ENCODE measurements at places on chromosomes 2 and 18.

- no peak for DNase-seq
These were observed 290.3 kb upstream of the MMADHC start for GRCh38 chr2:149877913-149878312.

DNA sequence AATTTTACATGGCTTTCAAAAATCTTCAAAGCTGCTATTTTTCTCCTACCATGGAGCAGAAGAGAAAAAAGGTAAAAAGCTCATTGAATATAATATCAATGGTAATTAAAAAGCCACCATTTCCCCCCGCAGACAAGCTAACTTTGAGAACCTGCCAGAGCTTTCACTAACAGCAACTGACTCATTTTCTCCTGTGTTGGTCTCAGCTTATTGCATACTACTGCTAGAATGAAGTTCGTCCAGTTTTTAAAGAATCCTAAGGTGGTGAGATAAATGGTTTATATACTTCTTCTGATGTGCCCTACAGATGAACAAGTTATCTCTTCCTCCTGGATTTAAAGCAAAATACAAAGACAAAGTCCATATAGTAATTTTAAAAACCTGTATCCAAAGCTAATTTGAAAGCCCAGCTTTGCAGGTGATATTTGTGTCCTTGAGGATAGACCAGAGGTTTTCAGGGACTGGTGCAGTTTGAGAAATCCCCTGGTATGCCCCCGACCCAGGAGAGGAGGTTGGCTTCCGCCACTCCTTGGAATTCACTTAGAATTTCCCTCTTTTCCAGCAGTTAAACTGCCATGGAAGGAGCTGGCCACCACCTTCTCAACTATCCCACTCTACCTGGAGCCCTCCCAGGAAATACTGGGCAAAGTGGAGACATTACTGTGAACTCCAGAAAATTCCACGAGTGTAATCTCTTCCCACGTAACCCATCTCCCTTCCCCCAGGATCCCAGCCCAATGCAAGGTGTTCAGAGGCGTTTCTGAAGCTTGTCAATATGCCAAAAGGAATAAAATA lies 17.5 kb downstream of the YPEL5 start:
- DNase-seq: no peak

DNA sequence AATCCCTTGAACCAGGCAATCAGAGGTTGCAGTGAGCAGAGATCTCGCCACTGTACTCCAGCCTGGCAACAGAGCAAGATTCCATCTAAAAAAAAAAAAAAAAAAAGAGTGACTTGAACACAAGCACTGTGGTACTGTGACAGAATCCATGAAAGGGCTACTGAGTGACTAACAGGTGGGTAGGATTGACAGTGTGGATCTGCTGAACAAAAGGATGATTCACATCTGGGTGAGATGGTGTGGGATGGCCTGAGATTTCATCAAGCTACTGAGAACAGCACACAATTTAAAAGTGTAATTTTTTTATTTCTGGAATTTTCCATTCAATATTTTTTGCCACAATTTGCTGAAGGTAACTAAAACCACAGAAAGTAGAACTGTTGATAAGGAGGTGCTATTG lies 13.3 kb upstream of the SP3 start:
- DNase-seq: no peak

GRCh38 chr2:174686430-174686829 lies 77.8 kb downstream of the CHRNA1 start:
- no peak for DNase-seq

GRCh38 chr2:165868211-165868610 lies 74.2 kb upstream of the GALNT3 start:
- DNase-seq: peak; percentile 5

DNA sequence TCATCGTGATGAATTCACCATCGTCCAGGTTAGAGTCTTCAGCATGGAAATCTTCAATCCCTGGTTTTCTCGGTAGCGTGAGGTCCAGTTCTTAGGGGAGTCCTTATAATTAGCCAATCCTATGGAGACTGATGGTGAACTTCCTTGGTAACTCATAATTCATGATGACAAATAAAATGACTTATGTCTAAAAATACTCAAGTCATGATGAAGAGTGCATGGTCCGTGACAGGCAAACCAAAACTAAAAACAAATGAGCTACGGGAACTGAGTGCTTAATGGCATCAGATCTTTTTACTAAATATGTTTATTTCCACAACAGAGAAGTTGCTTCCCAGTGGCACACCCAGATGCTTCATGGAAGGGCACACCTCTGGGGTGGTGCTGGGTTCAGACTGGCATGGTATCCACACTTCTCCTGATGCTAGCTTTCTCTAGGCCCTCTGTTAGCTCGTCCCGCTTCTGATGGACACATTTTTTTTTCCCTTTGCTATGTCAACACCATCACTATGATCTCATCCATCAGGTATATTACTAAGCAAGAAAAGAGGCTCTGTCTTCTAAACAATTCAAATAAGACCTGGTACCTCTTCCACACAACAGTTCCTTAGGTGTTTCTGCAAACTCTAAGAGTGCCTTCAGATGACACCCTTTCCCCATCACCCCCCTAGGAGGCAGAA lies 92.8 kb upstream of the NEDD4L start:
- DNase-seq: no peak

GRCh38 chr2:112884869-112885505 lies 26.0 kb upstream of the IL37 start:
- DNase-seq: peak; percentile 24

DNA sequence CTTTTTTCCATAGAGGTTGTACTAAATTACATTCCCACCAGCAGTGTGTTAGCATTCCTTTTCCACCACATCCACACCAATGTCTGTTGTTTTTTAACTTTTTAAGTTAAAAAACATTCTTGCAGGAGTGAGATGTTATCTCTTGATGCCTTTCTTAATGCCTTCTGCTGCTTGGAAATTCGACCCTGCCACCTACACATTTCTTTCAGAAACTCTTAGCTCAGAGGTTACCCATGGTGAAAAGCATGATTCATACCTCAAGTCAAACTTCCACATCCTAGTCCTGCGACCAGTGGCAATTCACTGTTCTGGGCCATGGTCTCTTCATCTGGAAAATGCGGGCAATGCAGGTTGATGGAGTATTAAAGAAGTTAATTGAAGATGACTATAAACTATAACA lies 12.7 kb upstream of the HNMT start:
- DNase-seq: no peak

GRCh38 chr2:233331536-233331935 lies 22.8 kb upstream of the DGKD start:
- DNase-seq: no peak

- no peak for DNase-seq
These were observed 24.2 kb upstream of the PTPN4 start for GRCh38 chr2:119735565-119735964.

DNA sequence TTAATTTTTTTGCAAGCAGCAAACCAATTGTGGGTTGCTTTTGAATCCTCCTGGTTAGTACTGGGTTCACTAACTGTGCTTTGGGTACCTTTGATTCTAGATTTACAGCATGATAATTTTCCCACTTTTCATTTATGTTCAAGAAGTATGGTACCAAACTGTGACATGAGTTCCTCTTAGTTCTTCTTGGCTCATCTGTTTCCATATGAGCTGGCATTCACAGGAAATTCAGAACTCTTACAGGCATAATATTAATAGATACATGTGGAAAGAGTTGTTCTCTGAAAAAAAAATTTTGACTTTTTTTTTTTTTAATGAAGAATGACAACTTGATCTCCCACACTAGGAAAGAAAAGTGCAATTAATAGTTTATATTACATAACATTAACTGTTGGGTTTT lies 59.4 kb downstream of the FMNL2 start:
- no peak for DNase-seq

- no peak for DNase-seq
These were observed 331.6 kb downstream of the CLIP4 start for GRCh38 chr2:29446847-29447246.

- DNase-seq: no peak
These were observed 12.9 kb downstream of the CCL20 start for GRCh38 chr2:227826563-227826962.

DNA sequence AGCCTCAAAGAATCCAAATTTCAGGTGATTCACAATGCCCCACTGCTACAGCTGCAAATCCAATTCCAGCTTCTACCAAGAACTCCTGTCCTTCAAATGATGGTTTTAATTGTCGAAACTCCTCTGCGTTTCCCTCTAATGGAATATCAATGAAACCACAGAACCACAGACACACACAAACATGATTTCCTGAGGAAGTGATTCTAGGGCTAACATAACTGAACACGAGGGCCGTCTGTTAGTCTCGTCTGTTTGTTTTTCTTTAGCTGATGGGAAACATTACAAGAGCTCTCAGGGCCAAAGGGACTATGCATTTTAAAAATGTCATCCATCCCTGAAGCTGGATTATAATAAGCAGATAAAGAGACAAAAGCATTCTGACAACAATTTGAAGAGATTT lies 59.4 kb downstream of the RNF152 start:
- DNase-seq: peak; percentile 86

DNA sequence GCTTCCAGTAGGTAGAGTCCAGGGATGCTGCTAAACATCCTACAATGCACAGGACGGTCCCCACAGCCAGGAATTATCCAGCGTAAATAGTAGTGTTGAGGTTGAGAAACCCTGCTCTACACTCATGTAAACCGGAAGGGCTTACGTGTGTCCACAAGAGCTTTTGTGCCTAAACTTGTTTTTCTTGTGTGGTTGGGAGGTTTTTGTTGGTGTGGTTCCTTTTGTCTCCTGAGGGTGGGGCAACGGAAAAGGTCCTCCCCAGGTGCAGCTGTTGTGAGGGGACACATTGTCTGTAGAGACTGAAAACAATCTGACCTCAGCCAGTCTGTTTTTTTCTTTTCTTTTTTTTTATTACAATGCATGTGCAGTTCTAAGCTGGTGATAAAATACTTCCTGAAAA lies 72.7 kb upstream of the MGAT5 start:
- peak; percentile 71 for DNase-seq

- DNase-seq: no peak
These were observed 14.5 kb downstream of the GORASP2 start for GRCh38 chr2:170943596-170943995.

- no peak for DNase-seq
These were observed 93.7 kb downstream of the TMEM17 start for GRCh38 chr2:62412347-62412742.

DNA sequence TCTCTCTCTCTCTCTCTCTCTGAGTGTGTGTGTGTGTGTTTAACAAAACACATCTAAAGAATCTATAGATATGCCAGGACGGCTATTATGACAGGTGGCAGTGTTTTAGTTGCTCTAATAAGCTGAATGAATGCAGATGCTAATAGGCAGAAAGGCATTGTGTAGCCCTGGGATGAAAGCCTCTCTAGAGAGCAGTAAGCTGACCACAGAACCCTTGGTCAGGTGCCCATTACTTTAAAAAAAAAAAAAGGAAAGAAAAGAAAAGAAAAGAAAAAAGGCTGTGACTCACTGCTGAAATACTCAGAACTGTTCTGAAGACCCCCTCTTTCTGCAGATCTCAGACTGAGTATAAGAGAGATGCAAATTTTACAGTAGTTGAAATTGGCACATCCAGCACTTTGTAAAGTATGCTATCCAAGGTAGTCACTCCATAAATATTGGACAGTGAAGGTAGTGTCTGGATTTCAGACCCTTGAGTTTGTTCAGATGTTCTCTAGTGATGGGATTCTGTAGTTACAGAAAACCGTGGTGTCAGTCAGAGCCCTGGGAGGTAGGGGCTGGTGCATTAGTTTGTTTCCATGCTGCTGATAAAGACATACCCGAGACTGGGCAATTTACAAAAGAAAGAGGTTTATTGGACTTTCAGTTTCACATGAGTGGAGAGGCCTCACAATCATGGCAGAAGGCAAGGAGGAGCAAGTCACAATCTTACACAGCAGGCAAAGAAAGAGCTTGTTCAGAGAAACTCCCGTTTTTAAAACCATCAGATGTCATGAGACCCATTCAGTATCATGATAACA lies 30.9 kb downstream of the OSBPL6 start:
- no peak for DNase-seq

DNA sequence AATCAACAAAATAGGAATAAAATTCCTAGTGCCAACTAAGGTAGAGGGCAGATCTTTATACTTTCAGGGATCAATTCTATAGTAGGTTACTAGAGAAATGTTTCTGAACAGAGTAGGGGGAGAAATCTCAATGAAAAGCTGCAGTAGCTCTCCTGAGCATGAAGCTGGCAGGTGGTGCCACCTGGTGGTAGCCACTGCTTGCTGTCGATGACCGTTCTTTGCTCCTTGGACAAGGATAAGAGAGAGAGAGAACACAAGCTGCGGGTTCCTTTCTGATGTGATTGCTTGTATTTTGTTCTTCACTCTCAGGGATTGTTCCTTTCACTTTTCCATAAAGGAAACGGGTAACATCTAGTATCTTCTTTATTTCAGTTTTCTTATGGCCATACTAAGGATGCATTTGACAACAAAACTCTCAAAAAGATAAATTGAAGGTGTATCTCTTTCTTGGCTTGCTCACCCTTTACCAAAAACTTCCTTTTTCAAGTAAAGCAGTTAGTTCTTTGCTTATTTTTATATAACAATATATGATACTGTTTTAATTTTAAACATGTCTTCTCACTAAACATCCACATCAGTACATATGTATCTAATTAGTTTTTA lies 18.6 kb upstream of the MRPL19 start:
- peak; percentile 70 for DNase-seq

DNA sequence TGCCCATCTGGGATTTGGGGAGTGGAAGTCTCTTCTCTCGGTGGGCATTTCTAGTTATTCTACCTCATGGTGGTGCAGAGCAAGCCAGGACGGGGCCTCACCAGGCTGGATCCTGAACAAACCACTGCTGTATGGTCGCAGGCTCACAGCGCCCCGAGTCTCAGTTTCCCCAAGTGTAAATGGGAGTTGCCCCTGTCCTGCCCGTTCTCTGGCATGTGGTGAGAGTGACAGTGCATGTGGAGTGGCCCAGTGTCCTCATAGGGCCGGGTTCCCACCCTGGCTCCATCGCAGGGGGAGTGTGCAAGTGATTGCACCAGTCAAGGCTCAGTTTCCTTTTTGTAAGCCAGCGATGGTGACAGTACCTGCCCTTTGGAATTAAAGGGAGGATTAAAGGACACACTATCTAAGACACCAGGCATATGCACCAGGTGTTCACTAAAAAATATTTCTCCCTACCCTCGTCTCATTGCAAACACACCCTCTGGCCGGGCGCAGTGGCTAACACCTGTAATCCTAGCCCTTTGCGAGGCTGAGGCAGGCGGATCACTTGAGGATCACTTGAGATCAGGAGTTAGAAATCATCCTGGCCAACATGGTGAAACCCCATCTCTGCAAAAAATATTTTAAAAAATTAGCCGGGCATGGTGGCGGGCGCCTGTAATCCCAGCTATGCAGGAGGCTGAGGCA lies 173.3 kb upstream of the MYCN start:
- DNase-seq: no peak

DNA sequence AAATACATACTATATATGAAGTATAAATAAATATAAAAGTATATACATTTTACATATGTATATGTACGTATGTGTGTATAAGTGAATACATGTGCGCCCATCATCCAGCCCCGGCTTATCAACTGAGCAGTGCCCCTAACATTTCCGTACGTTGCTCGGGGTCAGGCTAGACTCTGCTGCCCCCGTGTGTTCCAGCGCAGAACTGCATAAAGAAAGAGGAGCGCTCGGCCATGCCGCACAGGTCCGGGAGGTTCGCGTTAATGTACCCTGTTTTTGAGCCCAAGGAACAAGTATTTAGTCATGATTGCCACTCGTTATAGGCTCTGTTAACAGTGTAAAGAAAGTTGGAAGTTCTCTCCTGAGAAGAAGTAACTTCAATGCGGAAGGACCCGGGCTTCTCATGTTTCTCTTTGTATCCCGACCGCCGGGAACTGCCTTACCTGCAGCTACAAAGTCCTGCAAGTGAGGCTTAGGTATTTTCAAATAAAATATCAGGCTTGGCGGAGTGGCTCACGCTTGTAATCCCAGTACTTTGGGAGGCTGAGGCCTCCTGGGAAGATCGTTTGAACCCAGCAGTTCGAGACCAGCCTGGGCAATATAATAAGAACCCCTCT lies 55.7 kb downstream of the CD8B2 start:
- peak; percentile 87 for DNase-seq
